ENCODE measurements at places on chromosomes 7 and 10. TPM values are rescaled to one million over a fixed set of nuclear protein-coding genes. Genes with fewer than 3 reads are reported as not detected.
A peak's percentile ranks its signal among the peaks of the same experiment; 100 is the strongest.

GRCh38 chr7:30705008-30705407, 22.8 kb upstream of the CRHR2 start:
- no peak for DNase-seq

GRCh38 chr7:82904871-82905270, 257.8 kb downstream of the PCLO start:
- no peak for DNase-seq

DNA sequence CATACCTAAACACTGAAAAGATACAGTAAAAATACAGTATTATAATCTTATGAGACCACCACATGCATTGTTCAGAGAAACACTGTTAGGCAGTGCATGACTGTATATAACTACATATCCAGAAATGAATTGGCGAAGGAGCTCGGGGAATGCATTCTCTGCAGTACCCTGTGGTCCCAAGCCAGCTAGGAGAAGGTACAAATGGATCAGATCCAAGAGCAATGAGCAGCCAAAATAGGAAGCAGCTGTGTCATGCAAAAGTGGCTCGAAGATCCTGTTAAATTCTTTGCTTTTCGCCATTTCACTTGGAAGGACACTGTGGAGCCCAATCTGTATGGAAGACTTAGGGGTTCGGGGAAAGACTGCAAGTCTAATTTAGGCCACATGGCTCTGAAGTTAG, 334.8 kb downstream of the TNS3 start:
- no peak for DNase-seq

- DNase-seq: peak; percentile 72
Observed at GRCh38 chr10:129971381-129972144, 7.5 kb upstream of the EBF3 start.

- DNase-seq: peak; percentile 40
Observed at GRCh38 chr10:35447693-35448407, 111.5 kb downstream of the CCNY start.

DNA sequence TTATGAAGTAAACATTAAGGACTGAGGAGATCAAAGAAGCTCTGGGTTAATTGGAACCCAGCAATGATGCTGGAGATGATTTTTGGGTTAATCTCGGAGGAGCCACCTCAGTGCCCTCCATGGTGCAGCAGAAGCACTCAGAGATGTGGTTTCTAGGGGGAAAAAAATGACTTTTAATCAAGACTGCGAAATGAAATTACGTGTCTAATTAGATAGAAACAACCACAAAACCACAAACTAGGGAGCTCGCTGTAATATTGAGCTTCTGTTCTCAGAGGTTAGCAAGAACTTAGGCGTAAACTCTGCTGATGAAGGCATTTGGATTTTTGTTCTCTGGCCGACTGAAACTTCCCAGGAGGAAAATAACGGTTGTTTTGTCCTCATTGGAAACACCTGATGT, 319.0 kb downstream of the GRID1 start:
- DNase-seq: no peak

DNA sequence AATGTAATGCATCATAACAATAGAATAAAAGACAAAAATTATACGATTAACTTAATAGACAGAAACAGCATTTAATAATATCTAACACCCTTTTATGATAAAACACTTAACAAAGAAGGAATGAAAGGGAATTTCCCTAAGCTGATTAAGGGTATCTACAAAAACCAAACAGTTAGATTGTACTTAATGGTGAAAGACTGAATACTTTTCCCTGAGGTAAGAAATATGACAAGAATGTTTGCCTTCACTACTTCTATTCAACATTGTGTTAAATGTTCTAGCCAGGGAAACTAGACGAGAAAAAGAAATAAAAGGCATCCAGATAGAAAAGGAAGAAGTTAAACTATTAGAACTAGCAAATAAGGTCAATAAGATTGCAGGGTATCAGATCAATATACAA, 276.9 kb downstream of the BAMBI start:
- DNase-seq: no peak

GRCh38 chr10:80590585-80591125, 53.0 kb downstream of the SH2D4B start:
- no peak for DNase-seq

DNA sequence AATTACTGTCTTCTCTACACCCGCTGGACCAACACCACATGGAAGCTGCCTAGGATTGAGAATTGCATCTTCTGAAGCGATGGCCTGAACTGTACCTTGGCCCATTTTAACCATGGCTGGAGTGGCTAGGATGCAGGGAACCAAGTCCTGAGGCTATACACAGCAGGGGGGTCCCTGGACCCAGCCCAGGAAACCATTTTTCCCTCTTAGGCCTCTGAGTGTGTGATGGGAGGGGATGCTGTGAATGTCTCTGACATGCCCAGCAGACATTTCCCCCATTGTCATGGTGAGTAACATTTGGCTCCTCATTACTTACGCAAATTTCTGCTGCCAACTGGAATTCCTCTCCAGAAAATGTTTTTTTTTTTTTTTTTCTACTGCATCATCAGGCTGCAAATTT, 822.7 kb downstream of the PCDH15 start:
- no peak for DNase-seq

GRCh38 chr7:137828456-137828855, 18.3 kb downstream of the DGKI start:
- no peak for DNase-seq

GRCh38 chr7:10677211-10677610, 296.5 kb upstream of the PHF14 start:
- no peak for DNase-seq

DNA sequence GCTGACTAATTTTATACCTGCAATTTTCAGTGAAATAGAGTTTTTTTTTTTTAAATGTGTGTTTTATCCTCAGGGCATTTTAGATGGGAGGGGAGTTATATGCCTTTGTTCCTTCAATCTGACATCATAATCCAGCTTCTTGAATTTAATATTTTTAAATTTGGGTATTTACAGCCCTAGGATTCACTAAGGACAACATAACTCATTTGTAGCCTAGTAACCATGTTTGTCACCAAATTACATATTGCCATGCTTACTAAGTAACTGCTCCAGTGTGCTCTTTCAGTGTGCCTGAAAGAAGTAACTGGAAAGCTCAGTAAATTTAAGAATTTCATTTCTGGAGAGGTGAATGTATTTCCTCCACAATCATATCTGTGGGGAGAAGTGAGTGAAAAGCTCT, 56.8 kb upstream of the DGKB start:
- DNase-seq: no peak

DNA sequence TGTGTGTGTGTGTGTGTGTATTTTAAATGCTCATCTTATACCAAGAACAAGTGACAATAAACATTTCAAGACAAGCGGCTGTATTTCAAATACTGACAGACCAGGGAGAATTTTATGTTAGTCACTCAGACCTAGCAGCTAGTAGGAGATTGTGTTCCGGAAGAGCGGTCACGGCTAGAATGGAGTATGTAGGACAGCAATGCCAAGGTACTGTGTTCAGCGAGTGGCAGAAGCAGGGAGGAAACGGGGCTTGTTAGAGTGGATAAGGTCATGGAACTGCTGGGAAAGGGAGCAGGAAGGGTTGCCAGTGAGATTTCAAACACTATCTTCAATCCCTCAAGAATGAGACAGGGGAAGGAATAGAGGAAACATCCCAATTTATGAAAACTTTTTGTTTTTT, 260.5 kb upstream of the PITRM1 start:
- no peak for DNase-seq

GRCh38 chr7:90604383-90604782, 8.3 kb downstream of the CDK14 start:
- DNase-seq: no peak

GRCh38 chr10:12466704-12467305, 117.5 kb downstream of the CAMK1D start:
- DNase-seq: peak; percentile 42

DNA sequence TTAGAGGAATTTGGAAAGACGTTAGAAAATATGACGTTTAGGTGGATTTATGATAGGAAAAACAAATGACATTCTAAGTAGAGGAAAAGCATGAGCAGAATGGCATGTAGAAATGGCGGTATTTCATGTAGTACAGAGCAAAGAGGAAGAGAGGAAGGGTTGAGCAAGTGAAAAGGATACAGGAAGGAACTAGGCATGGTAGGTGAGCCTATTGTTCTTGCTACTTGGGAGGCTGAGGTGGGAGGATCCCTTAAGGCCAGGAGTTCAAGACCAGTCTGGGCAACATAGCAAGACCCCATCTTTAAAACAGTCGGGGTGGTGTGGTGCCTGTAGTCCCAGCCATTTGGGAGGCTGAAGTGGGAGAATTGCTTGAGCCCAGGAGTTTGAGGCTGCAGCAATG, 1.2 kb downstream of the GTPBP10 start:
- no peak for DNase-seq

DNA sequence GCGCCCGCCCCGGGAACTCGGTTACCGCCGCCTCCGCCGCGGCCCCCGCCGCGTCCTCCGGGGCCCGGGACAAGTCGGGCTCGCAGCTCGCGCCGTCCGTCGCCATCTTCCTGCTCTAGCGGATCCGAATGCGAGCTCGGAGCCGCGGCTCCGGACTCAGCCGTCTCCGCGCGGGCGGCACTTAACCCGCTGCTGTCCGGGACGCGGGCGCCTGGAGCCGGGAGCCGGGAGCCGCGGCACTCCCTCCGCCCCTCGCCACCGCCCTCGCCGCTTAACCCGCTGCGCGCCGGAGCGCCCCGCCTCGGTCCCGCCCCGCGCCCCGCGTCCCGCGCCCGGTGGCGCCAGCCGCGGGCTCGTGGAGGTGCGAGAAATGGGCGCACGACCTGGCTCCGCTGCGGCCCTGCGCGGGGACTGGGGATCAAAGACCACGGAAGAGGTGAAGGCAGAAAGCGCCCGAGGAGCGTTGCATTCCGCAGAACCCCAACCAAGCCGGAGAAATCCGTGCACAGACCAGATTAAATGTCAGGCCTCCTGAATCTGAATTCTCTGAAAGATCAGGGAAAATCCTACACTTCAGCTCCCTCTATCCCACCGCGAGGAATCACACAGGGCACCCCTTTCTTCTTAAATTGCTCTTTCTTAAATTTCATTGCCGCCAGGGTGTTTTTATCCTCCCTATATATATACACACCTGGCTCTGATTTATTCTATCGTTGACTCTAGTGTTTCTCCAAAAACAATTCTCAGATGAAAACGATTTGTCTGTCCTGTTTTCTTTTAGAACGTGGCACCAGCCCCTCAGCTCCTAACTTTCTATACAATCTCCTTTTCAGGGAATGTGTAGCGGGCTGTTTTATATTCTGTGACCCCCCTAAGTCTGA, at the start of gene CTTNBP2:
TSS of gene CTTNBP2 (minus strand) at position 132 of the 881 bp plus-strand sequence. CDS start at position 106, 26 bp downstream.
- DNase-seq: peak; percentile 58

- DNase-seq: no peak
Observed at GRCh38 chr10:125711110-125711750, 8.3 kb upstream of the EDRF1 start.

- DNase-seq: no peak
Observed at GRCh38 chr7:82194016-82194643, 249.4 kb downstream of the CACNA2D1 start.

DNA sequence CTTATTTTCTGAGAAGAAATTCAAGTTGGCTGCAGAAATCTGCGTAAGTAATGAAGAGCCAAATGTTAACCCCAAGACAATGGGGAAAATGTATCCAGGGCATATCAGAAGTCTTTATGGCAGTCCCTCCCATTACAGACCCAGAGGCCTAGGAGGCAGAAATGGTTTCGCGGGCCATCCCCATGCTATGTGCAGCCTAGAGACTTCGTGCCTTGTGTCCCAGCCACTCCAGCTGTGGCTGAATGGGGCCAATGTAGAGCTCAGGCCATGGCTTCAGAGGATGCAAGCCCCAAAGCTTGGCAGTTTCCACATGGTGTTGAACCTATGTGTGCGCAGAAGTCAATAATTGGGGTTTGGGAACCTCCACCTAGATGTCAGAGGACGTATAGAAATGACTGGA, 131.9 kb downstream of the GPR37 start:
- no peak for DNase-seq

- DNase-seq: no peak
Observed at GRCh38 chr7:149229526-149229925, 9.9 kb upstream of the ZNF212 start.

DNA sequence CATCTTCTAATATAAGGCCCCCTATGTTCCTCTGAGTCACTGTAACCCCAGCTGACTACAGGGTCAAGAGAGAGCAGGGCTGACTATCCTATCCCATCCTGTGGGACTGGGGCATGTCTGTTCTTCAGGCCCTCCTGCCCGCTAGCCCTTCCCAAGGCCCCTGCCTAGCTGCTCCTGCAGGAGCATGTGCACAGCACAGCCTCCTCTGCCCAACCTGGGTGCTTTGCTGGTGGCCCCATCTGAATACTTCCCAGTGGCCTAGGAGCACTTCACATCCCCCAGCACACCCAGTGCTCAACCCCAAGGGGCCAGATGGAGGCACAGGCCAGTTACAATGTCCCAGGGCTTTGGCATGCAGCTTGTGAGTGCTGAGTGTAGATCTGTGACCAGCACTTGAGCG, 37.3 kb downstream of the AGBL3 start:
- no peak for DNase-seq

GRCh38 chr7:77537778-77538280, 734 bp downstream of the PTPN12 start:
- DNase-seq: peak; percentile 71

- DNase-seq: no peak
Observed at GRCh38 chr10:98673171-98673782, 226.5 kb upstream of the HPS1 start.

DNA sequence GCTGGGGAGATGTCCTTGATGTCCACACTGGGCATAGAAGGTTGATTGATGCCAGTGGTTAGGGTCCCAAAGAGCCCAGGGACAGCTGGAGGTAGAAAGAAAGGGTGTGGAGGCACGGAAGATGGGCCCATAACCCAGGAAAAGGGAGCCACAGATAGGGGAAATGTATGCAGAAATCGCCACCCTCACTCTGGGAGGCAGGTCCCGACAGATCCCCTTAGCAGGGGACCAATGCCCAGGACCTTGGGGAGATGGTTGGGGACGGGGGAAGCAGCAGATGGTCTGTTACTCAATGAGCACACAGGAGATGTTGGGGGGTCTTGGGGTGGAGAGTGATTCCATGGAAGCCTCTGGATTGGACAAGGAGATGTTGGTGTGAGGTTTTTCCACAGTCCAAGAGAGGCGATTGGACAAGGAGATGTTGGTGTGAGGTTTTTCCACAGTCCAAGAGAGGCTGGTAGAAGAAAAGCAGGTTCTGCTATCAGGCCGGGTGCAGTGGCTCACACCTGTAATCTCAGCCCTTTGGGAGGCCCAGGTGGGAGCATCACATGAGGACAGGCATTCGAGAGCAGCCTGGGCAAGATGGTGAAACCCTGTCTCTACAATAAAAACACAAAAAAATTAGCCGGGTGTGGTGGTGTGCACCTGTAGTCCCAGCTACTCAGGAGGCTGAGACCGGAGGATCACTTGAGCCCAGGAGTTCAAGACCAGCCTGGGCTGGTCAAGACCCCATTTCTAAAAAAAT, 7.0 kb upstream of the PPP1R35 start:
- no peak for DNase-seq

MYOF gene
- 55.0 TPM for total RNA-seq

STEAP1 gene
- total RNA-seq: 24.6 TPM

SYT15 gene
- total RNA-seq: 1.4 TPM

PIK3AP1 gene
- total RNA-seq: 19.8 TPM

STK31 gene
- total RNA-seq: 0.38 TPM

SLC13A1 gene
- 2.1 TPM for total RNA-seq

NEUROG3 gene
- 6.7 TPM for total RNA-seq

GJD4 gene
- total RNA-seq: not detected

CYP2E1 gene
- 0.90 TPM for total RNA-seq

PNLIPRP3 gene
- 0.28 TPM for total RNA-seq
